ENCODE measurements at places on chromosomes 4 and X.

DNA sequence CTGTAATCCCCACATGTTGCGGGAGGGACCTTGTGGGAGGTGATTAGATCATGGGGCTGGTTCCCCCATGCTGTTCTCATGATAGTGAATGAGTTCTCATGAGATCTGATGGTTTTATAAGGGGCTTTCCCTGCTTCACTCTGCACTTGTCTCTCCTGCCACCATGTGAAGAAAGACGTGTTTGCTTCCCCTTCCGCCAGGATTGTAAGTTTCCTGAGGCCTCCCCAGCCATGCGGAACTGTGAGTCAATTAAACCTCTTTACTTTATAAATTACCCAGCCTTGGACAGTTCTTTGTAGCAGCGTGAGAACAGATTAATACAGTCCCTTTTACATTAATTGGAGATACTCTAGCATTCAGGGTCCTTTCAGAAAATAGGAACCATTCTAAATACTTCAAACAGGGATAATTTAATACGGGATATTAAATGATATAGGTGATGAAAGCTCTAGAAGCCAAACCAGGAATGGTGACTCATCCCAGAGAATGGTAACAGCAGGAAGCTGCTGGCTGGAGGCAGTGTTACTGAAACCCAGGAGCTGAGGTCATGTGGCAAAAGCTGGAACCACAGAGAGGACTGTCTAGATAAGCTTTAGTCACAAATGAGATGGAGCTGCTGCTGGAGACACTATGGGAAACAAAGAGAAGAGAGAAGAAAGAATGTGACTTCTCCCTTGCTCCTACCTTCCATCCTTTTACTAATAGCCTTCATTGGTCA is 57.3 kb downstream of the GSTCD start:
- DNase-seq, result no peak

- DNase-seq, result no peak
Measured at GRCh38 chr4:128220286-128221235, 67.1 kb downstream of the PGRMC2 start.

GRCh38 chrX:25941559-25942250 is 196.4 kb upstream of the MAGEB18 start:
- DNase-seq, result no peak

DNA sequence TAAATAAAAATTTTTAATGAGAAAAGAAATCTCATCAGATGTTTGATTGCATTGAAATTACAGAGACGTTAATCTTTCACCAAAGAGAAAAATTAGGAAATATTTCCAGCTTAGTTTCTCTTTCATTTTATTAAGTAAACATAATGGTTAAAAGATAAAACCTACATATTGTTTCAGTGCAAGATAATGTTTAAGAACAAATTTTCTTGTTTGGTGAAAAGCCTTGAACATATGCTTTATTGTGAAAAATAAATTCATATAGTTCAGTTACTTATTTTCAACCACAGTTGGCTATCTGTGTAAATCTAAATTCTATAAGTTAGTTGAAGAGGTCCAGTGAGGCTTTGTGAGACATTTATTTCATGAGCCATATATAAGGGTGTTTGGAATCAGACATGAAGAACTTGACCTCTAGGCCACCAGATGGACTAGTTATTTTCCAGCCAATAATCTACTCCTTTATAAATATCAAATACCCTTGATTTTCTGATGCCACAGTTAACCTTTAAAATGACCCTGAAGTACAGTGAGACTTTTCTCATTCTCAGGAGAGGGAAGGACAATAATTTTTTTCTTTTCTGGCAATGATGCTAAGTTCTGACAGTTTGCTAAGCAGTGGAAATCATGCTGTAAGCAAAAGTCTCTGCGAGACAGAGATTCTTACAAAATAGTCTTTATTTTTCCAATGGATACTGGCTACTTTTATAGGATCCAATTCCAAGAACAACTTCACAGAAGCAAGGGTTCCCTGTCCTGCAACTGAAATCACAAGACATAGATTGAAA is 2.5 kb downstream of the ARSJ start:
- DNase-seq, result no peak

DNA sequence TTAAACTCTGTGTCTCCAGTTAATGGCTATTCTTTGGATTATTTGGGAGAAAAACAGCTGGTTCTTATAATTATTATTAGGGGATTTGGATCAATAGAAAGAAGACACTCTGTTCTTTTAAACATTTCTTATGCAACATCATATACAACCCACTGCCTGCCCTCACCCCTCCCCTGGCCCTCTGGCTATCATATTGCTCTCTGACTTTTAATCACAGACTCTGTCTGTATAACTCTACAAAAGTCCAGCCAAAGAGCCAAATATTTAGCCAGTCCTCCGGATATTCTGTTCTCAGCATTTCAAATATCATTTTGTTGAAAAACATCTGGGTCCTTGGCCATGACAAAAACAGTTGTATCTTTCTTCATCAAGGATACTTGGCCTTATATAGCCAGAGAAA is 19.0 kb upstream of the PACRGL start:
- DNase-seq, result no peak

DNA sequence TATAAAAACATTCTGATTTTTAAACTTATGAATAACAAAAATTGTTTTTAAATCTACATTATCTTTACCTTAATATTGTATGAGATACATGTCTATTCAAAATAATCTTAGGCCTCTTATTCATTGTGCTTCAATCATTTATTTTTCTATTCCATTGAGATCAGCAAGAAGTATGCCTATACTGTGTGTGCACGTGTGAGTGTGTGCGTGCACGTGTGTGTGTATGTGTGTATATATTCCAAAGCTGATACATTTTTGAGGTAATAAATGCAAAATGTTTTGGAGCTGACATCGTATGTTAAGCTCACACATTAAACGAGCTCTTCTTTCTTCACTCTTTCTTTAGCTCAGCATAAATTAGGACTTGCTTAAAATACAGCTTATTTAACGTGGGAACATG is 1701.2 kb upstream of the PCDH10 start:
- no peak for DNase-seq

DNA sequence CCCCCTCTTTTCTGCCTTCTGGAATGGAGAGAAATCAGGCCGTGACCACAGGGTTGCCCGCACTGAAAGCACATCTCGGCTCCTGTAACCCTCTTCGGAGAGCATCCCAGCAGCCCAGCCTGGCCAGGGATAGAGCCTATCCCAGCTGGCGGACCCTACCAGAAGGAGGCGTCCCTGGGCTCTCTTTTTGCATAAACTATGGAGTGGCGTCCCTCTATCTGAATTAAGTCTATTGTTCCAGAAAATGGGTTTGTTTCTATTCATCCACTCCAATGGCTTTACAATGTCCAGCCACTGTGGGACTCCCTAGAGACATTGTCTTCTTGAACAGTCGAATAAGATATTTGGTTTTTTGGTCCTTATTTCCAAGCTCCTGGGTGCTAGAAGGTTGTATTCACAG is 689 bp upstream of the NHSL2 start:
- no peak for DNase-seq

DNA sequence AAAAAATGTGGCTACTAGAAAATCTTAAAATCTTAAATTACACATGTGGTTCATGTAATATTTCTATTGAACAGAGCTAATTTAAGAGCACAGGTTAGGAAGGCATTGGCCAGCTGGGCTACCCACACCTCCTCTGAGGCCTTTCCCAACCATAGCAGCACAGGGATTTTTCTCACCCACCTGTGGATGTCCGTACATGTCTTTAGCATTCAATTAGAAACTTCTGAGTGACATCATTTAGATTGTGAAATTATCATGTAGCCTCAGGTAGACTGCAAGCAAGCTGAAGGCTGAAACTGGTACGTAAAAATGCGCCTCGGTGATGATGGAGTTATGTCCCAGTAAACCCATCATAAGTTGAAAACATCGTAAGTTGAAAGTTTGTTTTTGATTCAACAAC is 31.2 kb downstream of the SCARB2 start:
- no peak for DNase-seq

Measured in NCI-H345 (cell line).